ENCODE measurements at places on chromosomes 11 and 22. TPM values are rescaled to one million over a fixed set of nuclear protein-coding genes. Genes with fewer than 3 reads are reported as not detected.

GRCh38 chr11:42473106-42473505 lies 838.7 kb upstream of the API5 start:
- DNase-seq, result no peak

GRCh38 chr11:87284306-87284705 lies 246.6 kb downstream of the TMEM135 start:
- DNase-seq, result no peak

DNA sequence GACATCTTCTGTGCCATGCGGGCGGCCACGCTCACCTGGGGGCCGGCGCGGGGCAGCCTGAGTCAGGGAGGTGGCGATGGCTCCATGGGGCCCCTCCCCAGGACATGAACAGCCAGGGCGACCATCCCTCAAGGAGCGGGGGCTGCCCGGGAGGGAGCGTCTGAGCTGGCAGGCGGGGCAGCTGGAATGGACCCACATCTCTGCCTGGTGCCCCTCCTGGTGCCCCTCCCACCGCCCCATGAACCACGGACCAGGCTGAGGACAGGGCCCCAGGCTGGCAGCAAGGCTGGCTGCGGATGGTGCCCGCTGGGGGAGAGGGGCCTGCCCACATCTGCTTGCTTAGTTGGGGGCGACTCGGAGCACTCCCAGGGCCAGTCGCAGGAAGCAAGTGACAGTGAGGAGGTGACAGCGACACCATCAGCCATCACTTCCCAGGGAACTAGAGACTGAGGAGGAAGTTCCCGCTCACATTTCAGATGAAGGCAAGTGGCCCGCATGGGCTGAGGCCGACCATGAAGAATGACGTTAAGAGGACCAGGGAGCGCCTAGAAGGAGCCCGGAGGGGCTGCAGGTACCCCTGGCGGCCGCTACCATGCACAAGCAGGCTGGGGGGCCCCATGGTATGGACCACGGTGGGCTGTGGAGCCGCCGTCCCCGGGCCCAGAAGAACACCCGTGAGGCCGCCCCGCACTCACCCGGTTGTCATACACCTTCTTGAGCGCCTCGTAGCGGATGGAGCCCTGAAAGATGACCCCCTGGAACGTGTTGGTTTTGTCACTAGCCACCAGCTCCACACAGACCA lies 37.3 kb downstream of the KIAA0930 start:
- DNase-seq, result no peak

DNA sequence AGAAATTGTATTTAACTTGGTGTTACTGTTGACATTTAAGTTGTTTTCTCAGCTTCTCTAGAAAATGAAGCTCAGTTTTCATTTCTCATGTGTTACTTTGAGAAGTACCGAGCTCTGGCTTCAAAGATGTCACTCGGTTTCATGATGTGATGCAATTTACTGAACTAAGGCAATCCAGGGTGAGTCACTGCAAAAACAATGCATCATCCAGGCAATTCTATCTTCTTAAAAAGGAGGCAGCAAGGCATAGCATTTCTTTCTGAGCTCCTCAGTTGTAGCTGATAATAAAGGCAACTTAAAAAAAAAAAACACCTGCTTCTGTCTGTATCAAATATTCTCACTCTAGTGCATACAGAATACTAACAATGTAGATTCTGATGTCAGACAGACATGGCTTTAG lies 91.1 kb upstream of the KCNA4 start:
- no peak for DNase-seq

- DNase-seq, result no peak
Measured at GRCh38 chr11:78615724-78616123, 41.1 kb upstream of the NARS2 start.

The POU2F3 gene
- not detected for total RNA-seq

GRCh38 chr22:30810105-30810504 lies 115.4 kb downstream of the OSBP2 start:
- DNase-seq, result peak; percentile 29

GRCh38 chr11:65298131-65298535 lies 16.5 kb upstream of the CDC42EP2 start:
- peak; percentile 68 for DNase-seq

GRCh38 chr11:69452206-69452987 lies 29.1 kb upstream of the LINC01488 start:
- no peak for DNase-seq

- DNase-seq, result no peak
Measured at GRCh38 chr22:45893516-45893915, 83.4 kb downstream of the WNT7B start.

DNA sequence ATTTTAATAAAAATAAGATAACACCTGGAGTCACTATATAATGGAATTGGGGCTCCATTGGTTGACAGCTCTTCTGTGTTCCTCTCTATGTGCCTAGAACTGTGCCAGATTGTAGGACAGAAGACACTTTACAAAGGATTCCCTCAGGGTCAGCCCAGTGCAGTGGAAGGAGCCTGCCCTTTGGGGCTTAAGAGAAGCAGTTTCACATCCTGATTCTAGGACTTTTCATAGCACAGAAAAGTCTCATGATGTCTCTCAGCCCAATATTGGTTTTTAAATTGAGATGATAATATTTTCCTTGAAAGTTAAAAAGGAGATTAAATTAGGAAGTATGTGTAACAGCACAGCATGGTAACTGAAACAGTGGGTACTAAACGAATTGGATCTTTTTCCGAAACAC lies 7.1 kb downstream of the PLAAT4 start:
- no peak for DNase-seq

GRCh38 chr11:80173371-80174136 lies 732.7 kb upstream of the TENM4 start:
- no peak for DNase-seq

- DNase-seq, result no peak
Measured at GRCh38 chr11:95725196-95725595, 64.4 kb downstream of the FAM76B start.

The TENM4 gene
- 27.8 TPM for total RNA-seq

GRCh38 chr11:95788921-95789505 lies 569 bp downstream of the FAM76B start:
- peak; percentile 53 for DNase-seq

DNA sequence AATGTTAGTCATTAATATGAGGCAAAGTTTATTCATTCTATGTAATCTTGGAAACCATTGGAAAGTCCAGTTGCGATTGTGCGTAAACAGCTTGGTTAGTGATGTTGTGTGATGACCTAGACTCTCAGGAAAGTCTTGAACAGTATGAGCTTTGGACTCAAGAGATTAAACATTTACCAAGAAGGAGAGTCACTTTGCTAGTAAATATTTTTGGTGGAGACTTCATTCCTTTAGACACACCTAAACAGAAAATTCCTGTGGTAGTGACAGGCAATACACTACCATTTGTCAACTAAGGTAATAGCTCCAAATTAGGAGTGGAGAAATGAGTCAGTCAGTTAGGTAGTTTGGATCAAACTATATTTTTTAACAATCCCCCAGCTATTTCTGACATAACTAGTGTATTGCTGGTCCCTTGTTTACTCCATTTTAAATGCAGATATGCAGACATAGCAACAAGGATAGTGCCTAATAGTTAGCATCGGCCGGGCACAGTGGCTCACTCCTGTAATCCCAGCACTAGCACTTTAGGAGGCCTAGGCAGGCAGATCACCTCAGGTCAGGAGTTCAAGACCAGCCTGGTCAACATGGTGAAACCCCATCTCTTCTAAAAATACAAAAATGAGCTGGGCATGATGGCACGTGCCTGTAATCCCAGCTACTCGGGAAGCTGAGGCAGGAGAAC lies 89.3 kb downstream of the ARHGAP42 start:
- peak; percentile 4 for DNase-seq
